ENCODE measurements at places on chromosomes 16 and 17.

DNA sequence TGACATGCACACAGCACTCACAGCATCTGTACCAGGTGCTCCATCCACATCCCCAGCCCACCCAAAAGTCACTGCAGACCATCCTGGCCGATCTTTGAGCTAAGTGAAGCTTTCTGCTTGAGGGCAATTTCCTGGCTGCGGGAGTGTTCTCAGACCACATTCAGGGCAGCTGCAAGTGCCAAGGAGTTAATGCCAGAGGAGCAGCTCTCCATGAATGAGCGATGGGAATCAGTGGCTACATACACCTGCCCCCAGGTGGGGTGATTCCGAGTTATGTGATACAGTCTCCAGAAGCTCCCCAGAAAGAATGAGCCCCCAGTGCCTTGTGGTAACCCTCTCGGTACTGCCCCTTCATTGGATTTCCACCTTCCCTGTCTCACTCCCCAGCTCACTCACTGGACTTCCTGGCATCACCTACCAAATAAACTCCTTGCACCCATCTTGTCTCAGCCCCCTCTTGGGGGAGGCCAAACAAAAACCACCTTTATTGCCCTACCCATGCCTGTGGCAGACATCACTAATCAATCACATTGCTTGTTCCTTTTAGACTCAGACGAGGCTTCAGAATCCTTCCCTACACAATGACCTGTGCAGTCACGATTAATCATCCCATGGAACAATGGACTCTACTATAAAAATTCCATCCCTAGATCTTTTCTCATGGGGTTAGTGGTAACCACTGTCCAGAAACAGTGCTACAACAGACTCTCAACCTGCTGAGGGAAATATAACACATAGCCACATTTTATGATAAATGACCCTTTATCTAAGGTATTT, 121.1 kb downstream of the IRX5 start:
- no peak for DNase-seq

DNA sequence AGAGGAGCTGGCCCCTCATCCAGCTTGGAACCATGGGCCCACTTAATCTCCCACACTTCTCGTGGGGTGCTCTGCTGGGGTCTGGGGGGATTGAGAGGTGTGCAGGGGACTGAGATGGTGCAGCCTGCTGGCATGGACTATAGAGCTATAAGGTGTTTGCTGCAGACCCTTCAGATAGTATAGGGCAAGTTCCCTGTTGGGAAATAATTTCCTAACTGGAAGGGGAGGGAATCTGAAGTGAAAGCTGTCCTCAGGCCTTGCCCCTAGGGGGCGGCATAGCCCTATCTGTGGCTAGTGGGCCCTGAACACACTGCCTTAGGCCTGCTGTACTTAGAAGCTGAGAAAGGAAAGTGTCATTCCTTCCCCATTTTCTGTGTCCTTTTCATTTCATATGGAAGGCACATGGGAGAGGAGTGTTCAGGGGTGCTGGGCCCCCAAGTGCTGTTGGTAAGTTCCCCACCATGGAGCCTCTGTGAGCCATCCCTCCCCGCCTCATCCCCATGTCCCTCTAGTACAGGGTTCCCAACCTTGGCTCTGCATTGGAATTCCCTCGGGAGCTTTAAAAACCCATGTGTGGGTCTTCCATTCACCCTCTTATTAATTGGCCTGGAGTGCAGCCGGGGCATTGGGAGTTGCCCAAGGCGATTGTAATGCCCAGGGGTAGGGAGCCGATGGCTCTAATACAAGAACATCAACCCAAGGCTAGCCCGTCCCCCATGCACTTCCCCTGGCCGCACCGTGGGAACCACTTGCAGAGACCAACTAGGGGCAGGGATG, 19.7 kb downstream of the GOSR2 start:
- no peak for DNase-seq

DNA sequence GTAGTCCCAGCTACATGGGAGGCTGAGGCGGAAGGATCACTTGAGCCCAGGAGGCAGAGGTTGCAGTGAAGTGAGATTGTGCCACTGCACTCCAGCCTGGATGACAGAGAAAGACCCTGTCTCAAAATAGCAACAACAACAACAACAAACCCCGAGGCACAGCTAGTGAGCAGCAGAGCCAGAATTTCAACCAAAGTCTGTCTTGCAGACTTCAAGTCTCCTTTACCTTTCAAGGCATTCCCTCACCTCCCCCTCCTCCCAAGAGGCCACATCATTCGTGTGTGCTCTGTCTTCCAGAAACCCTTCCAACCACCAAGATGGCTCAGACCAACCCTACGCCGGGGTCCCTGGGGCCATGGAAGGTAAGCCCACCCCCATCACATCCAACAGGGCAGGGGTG, 2.2 kb downstream of the CRYBA1 start:
- DNase-seq = no peak

DNA sequence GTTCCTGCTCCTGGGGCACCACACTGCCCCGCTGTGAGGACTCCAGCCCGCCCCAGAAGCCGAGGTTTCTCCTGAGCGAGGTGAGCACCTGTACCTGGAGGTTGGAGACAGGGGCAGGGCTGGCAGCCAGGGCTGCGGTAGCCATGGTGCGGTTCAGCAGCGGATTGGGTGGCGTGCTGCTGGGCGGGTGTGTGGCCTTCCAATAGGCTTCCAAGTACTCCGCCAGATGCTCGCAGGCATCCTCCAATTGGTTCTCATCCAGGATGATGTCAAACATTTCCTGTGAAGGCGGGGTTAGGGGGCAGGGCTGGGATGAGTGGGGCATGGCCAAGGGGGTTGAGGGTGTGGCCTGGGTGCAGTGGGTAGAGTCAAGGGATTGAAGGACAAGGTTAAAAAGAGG, 11.3 kb upstream of the ARL5C start:
- DNase-seq = no peak

DNA sequence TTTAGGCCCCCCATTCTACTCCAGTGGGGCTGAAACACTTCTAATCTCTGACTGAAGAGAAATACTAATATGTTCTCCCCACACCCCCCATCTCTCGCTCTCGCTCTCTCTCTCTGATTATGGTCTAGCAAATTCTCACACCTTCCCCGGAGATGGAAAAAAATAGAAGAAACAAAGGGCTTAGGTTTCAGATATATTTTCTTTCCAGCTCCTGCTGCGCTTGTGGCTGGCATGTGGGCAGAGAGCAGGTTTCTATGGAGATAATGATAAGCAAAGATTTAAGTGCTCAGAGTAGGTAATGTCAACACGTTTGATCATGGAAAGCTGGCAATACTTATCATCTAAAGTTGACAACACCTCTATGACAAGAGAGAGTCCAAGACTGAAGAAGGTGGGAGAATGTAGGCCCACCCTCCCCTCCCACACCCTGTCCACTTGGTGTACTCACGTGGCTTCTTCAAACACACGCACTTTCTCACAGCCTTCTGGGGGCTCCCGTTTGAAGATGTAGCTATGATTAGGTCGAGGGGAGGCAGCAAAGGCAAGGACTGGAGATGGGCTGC, 8.0 kb upstream of the SLC35B1 start:
- DNase-seq = no peak

- DNase-seq = no peak
These were observed 55.5 kb upstream of the IRX3 start for GRCh38 chr16:54341892-54342776.

GRCh38 chr17:38728290-38728831, 1.8 kb upstream of the CISD3 start:
- no peak for DNase-seq

DNA sequence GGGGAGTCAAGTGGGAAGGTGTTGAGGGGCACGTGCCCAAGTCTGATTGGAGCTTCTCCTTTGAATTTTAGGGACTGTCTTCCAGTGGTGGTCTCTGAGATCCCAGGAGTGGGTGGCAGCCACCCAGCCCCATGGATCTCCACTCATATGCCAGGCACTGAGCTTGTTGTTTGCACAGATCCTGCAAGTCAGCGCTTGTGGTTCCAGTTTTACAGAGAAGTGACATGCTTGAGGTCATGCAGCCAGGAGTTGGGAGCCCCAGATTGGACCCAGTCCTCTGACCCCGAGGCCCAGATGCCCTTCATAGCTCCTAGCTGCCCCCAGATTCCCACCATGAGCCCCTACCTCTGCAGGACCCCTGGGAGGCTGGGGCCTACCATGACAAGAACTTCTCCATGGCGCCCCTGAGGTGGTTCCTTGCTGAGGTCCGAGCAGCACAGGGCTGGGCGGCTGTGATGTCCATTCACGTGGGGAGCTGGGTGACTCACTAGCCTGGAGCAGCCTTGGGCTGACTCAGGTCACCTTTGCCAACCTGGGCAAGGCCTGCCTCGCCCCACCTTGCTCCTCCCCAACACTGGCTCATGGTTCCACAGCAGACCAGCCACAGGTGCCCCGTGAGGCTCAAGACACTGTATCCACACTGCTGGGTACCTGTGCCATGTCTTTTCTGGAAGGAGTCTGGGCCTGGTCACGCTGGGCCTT, 47.4 kb downstream of the RAI1 start:
- no peak for DNase-seq

DNA sequence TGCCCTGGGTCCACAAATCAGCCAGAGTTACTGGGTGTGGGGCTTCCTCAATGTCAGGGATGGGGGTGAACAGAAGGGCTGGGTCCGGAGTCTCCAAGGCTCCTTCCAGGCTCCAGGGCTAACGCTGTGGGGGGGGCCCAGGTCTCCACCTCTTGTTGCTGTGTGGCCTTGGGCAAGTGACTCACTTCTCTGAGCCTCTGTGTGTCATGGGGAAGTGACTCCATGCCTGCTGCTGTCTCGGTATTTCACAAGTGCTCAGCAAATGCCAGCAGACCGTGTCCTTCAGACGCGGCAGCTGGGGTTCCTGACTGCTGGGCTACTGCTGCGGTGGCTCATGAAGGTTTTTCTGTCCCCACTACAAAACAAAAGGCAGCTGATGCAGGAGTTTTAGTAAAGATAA, 26.6 kb downstream of the JPH3 start:
- no peak for DNase-seq

DNA sequence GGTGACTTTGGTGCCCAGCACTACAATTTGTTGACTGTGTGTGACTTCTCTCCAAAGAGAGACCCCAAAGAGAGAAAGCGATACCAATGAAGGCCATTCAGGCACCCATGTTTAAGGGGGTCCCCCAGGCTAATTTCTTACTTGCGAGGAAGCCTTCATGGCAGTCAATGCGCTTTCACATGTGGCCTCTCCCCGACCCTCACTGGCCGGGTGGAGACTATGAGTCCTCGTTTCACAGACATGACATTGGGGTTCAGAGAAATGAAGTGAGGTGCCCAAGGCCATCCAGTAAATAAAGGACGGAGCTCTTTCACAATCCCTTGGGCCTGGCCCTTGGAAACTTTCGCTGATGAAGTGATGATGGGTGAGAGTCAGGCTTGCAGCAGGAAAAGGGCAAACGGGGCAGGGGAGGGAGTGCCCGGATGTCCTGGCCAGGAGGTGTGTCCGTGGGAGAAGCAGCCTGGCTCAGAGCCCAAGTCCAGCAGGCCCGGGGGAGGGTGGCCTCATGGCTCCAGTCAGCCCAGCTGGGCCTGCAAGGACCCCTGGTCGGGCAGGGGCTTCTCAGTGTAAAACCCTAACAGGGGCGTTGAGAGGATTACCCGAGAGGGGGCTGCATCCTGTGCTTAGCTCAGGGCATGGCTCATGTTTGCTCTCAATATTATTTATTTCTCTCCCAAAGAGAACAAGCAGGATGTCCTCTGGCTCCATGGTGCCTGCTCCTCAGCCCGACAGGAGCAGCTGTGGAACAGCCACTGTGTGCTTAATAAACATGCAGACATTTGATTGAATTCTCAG, 14.7 kb downstream of the TBX2 start:
- DNase-seq = no peak

DNA sequence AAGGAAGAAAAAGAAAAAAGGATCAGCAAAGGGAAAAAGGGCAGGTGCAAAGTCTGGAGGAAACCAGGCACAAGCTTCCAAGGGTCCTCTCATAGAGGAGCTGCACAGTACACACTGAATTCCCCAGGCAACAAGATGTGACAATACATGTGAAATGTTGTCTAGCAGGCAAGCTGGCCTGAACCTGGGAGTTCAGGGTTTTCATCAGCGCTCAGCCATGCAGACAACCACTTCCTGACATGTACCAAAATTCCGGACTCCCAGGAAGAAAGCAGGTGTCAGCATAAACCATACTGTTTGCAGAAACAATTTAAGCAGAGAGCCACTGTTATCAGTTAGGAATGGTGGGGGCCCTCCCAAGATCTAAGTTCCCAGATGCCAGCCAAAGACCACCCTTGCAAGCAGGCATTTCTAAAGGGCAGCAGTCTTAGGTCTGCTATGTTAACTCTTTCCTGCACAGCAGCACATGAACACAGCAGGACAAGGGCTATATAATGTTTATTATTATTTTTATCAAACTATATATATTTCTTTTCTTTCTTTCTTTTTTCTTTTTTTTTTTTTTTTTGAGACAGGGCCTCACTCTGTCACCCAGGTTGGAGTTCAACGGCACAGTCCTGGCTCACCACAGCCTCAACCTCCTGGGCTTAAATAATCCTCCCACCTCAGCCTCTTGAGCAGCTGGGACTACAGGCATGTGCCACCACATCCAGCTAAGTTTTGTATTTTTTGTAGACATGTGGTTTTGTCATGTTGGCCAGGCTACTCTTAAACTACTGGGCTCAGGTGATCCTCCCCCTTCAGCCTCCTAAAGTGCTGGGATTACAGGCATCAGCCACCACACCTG, 10.1 kb downstream of the TK2 start:
- DNase-seq = no peak

DNA sequence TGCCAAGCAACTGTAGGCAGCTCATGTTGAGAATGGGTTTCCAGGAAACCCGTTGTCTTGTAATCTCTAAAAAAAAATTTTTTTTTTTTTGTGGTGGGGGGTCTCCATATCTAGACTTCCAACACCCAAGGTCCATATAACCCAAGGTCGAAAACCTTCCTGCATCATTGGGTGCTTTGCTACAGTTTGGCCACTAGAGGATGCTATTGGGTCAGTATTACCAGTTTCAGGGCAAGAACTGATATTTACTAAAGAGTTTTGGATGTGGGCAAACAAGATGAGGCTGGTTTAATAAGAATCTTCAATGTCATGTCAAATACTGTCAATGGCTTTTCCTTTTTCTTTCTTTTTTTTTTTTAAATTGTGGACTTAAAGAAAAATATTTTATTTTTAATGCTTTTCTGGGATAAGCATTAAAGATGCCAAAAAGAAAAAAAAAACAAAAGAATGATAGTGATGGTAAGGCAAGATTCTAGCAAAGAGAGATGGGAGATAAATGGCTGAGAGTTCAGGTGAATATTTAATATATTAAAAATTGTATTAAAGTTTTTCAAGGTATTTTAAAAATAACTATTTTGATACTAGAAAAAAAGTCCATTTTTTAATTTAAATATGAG, 62.2 kb downstream of the DHRS7C start:
- no peak for DNase-seq

- no peak for DNase-seq
These were observed 72.7 kb downstream of the GAS7 start for GRCh38 chr17:10125531-10126275.

GRCh38 chr16:84673203-84673535, 24.9 kb downstream of the KLHL36 start:
- DNase-seq = no peak

Measured in nucleus accumbens (tissue), 56 donors.